ENCODE measurements at places on chromosomes 13 and 19. TPM values are rescaled to one million over a fixed set of nuclear protein-coding genes. Genes with fewer than 3 reads are reported as not detected.

- no peak overlapping the region for H3K27ac ChIP-seq
- H3K4me3 ChIP-seq, result no peak overlapping the region
- peaks cover 11% of the 10 kb centered on the region for H3K4me1 ChIP-seq
Observed at GRCh38 chr19:48239582-48240141, 16.1 kb downstream of the CARD8 start.

DNA sequence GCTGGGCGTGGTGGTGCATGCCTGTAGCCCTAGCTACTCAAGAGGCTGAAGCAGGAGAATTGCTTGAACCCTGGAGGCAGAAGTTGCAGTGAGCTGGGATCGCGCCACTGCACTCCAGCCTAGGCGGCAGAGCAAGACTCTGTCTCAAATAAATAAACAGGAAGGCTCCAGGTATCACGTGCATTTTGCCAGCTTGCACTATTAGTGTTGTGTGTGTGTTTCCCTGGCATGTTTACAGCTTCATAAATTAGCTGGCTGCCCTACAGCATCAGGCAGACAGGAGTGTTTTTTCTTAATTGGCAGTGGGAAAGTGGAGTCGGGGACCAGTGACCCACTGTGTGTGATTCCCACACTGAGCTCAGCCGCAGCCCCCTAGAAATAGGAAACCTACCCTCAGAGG lies 32.6 kb downstream of the SHISA2 start:
- no peak for DNase-seq
- H3K4me1 ChIP-seq, result peaks cover 17% of the 10 kb centered on the region
- no peak overlapping the region for H3K4me3 ChIP-seq
- peaks cover 2% of the 10 kb centered on the region for H3K27me3 ChIP-seq

DNA sequence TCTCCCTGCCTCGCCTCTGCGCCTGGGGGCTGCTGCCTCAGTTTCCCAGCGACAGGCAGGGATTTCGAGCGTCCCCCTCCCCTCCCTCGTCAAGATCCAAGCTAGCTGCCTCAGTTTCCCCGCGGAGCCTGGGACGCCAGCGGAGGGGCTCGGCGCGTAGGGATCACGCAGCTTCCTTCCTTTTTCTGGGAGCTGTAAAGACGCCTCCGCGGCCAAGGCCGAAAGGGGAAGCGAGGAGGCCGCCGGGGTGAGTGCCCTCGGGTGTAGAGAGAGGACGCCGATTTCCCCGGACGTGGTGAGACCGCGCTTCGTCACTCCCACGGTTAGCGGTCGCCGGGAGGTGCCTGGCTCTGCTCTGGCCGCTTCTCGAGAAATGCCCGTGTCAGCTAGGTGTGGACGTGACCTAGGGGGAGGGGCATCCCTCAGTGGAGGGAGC lies 722 bp upstream of the ICAM1 start:
- peaks cover 11% of the 10 kb centered on the region for H3K36me3 ChIP-seq
- no peaks in the 10 kb centered on the region for H3K27me3 ChIP-seq
- peak overlapping the region; percentile 82 for H3K4me3 ChIP-seq
- H3K4me1 ChIP-seq, result peaks cover 40% of the 10 kb centered on the region
- DNase-seq, result peak; percentile 87
- H3K27ac ChIP-seq, result peak overlapping the region; percentile 93

The ACP5 gene
- total RNA-seq, result 9.8 TPM

The CABP5 gene
- total RNA-seq, result not detected

The SIAH3 gene
- not detected for total RNA-seq

The RCBTB2 gene
- 31.0 TPM for total RNA-seq

The TNNT1 gene
- not detected for total RNA-seq

The ZNF547 gene
- 4.2 TPM for total RNA-seq

The PRRG2 gene
- total RNA-seq, result 1.5 TPM

The LILRA2 gene
- total RNA-seq, result not detected
